ENCODE measurements at places on chromosomes 2 and 18.

- no peak for DNase-seq
Measured at GRCh38 chr2:112272669-112273068, 2.7 kb upstream of the ZC3H6 start.

GRCh38 chr2:20136149-20136548, 84.7 kb upstream of the LAPTM4A start:
- no peak for DNase-seq

- DNase-seq = no peak
Measured at GRCh38 chr18:1483385-1483784, 578.7 kb downstream of the ADCYAP1 start.

DNA sequence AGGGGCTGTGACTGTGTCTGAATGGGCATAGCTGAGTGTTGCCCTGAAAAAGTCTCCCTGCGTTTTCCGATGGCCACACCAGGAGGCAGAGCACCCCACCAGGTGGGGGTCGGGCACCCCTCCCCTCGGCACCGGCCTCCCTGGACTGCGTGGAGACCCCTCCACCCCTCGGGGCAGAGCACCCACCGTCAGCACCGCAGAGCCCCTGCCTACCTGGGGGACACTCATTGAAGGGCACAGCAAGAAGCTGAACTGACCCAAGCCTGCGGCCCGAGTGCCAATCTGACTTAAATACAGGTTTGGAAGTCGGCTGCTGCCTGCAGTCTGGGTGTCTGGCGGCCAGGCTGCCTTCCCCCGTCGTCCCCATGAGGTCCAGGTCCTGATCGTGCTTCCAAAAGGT, 69.9 kb downstream of the KCNG2 start:
- DNase-seq = no peak

GRCh38 chr2:5692561-5693286, 540 bp downstream of the SOX11 start:
- DNase-seq = no peak

- no peak for DNase-seq
Measured at GRCh38 chr2:238523158-238524110, 96.7 kb downstream of the ASB1 start.

- DNase-seq = no peak
Measured at GRCh38 chr2:169362118-169362893, at the start of gene LRP2. Gene LRP2, minus strand, starts transcription at chr2:169362534. Its CDS starts 135 bp downstream, at chr2:169362399.

DNA sequence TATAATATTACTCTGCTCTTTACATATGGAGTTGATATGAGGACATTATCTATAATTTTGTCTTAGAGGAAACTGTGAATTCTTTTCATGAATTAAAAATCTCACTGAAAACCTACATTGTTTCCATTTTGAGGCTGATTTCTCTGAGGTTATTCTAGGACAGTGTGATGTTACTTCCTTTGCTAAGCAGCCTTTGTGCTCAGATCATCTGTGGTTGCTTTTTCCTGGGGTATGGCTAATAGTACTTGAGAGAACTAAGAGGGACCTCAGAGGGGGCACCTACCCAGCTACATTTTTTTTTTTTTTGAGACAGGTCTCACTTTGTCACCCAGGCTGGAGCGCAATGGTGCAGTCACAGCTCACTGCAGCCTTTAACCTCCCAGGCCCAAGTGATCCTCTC, 8.7 kb upstream of the MPP4 start:
- DNase-seq = no peak

DNA sequence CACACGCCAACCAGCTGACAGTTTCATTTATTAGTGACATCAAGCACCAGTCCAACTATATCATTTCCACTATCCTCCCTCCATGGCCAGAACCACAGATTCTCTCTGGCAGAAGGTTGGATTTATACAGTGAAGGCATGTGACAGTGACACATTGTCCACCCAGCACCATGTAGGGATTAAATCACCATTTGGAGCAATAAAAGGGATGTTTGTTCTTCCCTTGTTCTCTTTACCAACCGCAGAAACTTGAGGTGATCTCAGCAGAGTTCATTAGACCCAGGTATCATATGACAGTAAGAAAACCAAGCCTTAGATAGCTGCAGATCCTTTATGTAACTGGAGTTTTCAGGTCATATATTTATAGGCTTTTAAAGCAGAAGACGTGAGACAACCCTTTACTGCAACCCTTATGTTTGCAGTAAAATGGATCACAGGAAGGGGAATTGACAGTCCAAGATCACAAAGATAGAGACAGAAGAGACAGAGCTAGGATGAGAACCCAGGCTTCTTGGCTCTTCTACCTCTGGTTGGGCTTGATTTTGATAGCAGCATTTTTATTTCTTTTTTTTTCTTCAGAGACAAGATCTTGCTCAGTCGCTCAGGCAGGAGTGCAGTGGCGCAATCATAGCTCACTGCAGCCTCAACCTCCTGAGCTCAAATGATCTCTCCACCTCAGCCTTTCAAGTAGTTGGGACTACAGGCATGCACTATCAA, 80.1 kb downstream of the XDH start:
- no peak for DNase-seq

- no peak for DNase-seq
Measured at GRCh38 chr18:38453880-38454279, 888.3 kb upstream of the CELF4 start.

Measured in NK-92 treated with Interleukin-12 subunit alpha and Interleukin-12 subunit beta, amount 100 ng/mL, for 24 hours (cell line).